ENCODE measurements at places on chromosomes 13 and 19.

DNA sequence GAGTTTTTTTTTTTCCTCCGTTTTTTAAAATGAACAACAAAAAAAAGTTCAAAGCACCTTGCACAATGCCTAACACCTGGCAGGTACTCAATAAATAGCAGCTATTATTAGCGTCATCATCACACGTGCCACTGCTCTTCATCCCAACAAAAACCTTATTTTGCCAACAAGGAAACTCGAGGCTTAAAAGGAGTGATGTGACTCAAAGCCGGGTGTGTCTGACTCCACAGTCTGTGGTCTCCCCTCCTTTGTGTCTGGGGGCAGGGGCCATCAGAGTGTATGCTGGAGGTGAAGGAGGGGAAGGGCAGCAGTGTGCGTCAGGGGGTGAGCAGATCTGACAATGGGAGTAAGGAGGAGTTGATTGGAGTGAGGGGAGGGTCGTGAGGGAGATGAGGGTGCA lies 34.1 kb upstream of the POU2F2 start:
- no peak for DNase-seq

- no peak for DNase-seq
These were observed 2.7 kb downstream of the PSG8 start for GRCh38 chr19:42762789-42763188.

DNA sequence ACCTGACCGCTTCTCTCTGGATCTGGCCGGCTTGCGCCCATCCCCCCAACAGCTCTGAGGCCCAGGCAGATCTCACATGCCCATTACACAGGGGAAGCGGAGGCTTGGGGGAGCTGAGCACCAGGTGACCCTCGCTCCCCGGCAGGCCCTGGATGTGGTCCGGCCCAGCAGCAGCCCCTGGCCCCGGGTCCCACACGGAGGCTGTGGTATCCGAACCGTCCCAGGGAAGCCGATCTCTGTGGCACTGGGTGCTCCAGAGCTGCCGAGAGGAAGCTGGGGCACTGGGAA lies 27.7 kb downstream of the SBNO2 start:
- DNase-seq = no peak

DNA sequence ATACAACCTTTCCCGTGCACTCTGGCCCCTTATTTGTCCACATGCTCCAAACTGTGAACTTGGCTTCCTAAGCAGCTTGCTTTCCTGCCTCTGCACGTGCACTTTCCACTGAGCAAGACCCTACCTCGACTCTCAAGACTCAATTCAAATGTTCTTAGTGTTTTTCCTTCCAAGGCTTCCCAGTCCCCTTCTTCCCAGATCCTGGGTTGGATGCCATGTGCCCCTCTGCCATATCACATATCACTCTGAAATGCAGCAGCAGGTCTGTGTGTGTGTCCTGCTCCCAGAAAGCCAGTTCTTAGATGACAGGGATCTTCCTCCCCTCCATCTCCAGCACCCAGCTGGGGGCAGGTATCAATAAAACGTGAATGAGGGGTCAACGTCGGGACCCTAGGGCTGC lies 3.0 kb downstream of the ZNF557 start:
- no peak for DNase-seq

GRCh38 chr13:93814658-93815057 lies 588.1 kb downstream of the GPC6 start:
- DNase-seq = no peak

DNA sequence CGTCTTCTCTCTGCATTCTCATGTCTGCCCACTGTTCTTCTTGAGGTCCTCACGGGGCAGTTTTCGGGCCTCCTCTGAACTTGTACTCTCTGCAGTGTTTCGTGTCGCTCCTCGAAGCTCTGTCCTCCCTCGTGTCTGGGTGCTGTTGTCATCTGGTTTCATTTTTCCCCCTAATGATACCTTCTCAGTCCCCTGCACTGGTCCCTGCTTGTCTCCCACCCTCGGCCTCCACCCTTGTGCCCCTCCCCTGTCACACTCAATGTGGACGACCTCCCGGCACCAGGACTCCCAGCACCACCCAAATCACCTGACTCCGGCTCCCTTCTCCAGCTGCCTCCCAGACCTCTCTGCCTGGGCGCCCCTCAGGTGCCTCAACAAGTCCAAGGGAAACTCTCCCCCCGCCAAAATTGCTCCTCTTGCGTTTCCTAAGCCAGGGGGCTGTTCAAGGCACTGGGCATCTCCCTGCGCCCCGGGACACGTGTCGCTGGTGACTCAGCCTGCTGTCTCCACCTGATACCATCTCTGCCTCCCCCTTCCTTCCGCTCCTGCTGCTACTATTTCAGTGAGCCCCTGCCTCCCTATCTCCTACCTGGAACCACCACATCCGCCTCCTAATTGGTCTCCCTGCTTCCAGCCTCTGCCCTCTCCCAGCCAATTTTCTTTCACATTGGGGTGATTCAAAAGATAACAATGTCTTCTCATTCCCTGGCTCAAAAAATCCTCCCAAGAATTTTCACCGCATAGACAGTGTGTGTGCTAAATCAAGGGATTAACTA lies 49.5 kb downstream of the RFX2 start:
- no peak for DNase-seq

GRCh38 chr13:28401303-28402056 lies 93.4 kb downstream of the FLT1 start:
- DNase-seq = no peak

GRCh38 chr13:90427322-90428272 lies 919.9 kb upstream of the MIR17HG start:
- no peak for DNase-seq

DNA sequence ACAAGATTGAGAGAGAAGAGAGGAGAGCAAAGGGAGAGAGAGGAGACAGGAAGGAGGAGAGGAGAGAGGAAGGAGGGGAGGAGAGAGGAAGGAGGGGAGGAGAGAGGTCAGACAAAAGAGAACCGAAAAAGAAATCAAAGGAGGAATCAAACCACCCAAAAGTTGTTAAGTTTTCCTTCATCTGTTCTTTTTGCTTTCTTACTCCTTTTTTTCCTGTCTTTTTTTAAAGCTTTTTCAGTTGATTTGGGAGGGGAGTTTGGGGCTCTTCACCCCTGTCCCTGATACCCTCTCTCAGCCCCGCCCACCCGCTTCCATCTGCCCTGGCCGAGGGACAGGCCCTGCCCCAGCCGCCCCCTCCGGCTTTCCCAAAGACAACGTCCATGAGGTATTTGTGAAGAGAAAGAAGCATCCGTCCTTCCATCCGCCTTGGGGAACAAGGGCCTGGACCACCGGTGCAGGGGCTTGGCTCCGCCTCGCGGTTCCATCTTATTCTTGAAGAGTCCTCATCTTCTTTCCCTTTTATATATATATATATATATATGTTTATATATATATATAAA lies 13.3 kb downstream of the ZNF574 start:
- no peak for DNase-seq

GRCh38 chr13:23960566-23961156 lies 63.4 kb upstream of the C1QTNF9B start:
- no peak for DNase-seq

GRCh38 chr19:23596872-23597271 lies 90.1 kb downstream of the ZNF675 start:
- DNase-seq = no peak

GRCh38 chr13:73497430-73497829 lies 438.6 kb downstream of the KLF5 start:
- no peak for DNase-seq

GRCh38 chr13:113448885-113449692 lies 4.2 kb downstream of the ADPRHL1 start:
- no peak for DNase-seq

GRCh38 chr13:109243311-109243951 lies 543.0 kb downstream of the IRS2 start:
- DNase-seq = no peak

Data from NCI-H2107 (cell line).